RKO (cell line): ENCODE measurements at places on chromosomes 12 and 14.

GRCh38 chr14:24606297-24606696 is 3.2 kb downstream of the GZMH start:
- no peak for DNase-seq

GRCh38 chr12:91493308-91493707 is 310.7 kb upstream of the DCN start:
- no peak for DNase-seq

DNA sequence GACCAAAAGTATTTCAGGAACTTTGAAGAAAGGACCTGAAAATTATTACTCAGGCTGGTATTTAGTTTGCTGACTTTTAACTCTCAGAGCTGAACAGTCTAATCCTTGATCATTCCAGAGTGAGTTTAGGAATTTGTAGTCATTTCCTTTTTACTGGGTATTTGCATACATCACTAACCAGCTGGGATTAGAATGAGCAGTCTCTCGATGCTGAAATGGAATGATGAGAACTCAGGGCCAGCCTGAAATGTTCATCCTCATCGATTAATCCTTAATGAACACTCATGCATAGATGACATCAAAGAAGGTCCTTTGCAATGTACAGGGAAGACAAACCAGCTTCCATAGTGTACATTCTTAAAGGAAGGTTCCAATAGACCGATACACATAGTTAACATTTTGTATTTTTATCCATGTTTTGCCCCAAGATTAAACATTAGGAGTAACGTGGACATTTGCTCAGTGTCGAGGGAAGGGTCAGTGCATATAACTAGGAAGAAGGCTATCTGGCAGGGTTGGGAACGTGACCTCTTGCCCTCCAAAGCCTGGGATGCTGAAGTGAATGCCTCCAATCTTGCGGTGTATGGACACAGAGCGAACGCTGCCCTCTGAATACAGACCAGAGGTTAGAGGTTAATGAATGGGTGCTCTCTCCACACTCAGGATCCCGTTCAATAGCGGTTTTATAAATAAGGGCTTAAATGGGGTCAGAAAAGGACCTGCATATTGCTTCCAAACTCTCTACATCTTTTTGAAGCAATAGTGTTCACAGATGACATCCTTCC is 14.5 kb downstream of the FBXL14 start:
- no peak for DNase-seq

GRCh38 chr14:101188571-101188915 is 285.0 kb upstream of the RTL1 start:
- DNase-seq = no peak
